ENCODE measurements at places on chromosomes 16 and 17. TPM values are rescaled to one million over a fixed set of nuclear protein-coding genes. Genes with fewer than 3 reads are reported as not detected.

The WNT3 gene
- 3.0 TPM for total RNA-seq

The MT1M gene
- 3.8 TPM for total RNA-seq

The TMEM220 gene
- 5.6 TPM for total RNA-seq

The BRIP1 gene
- total RNA-seq = 4.0 TPM

The TRPV3 gene
- 0.89 TPM for total RNA-seq

The UNK gene
- 11.5 TPM for total RNA-seq

The CFAP97D1 gene
- not detected for total RNA-seq

GRCh38 chr16:67936124-67936879 is at the start of gene PSMB10:
Gene PSMB10, minus strand, starts transcription at chr16:67936850. Its CDS starts 101 bp downstream, at chr16:67936749.
- peaks cover 3% of the 10 kb centered on the region for H3K36me3 ChIP-seq
- DNase-seq = peak; percentile 59
- peak within 1 kb of the TSS; percentile 92 for H3K4me3 ChIP-seq
- H3K27me3 ChIP-seq = no peaks in the 10 kb centered on the region
- H3K4me1 ChIP-seq = peaks cover 15% of the 10 kb centered on the region

GRCh38 chr16:23014592-23014991 is 134.7 kb downstream of the USP31 start:
- H3K27me3 ChIP-seq = no peaks in the 10 kb centered on the region
- no peaks in the 10 kb centered on the region for H3K36me3 ChIP-seq
- H3K27ac ChIP-seq = no peak overlapping the region
- H3K4me3 ChIP-seq = no peak overlapping the region
- DNase-seq = peak; percentile 5
- H3K4me1 ChIP-seq = no peaks in the 10 kb centered on the region

- H3K4me3 ChIP-seq = no peak overlapping the region
- peaks cover 7% of the 10 kb centered on the region for H3K4me1 ChIP-seq
- H3K36me3 ChIP-seq = no peaks in the 10 kb centered on the region
- DNase-seq = no peak
- no peak overlapping the region for H3K27ac ChIP-seq
- H3K27me3 ChIP-seq = no peaks in the 10 kb centered on the region
Observed at GRCh38 chr16:2043667-2044451, 3.8 kb downstream of the NTHL1 start.

GRCh38 chr16:24771132-24771778 is 41.8 kb downstream of the TNRC6A start:
- H3K36me3 ChIP-seq = peaks cover 19% of the 10 kb centered on the region
- H3K4me1 ChIP-seq = peaks cover 30% of the 10 kb centered on the region

GRCh38 chr16:2987833-2988232 is 7.6 kb upstream of the PKMYT1 start:
- no peaks in the 10 kb centered on the region for H3K4me1 ChIP-seq
- DNase-seq = no peak
- no peak overlapping the region for H3K27ac ChIP-seq
- no peak overlapping the region for H3K4me3 ChIP-seq
- no peaks in the 10 kb centered on the region for H3K36me3 ChIP-seq

GRCh38 chr16:67951485-67951884 is 7.6 kb upstream of the LCAT start:
- no peak for DNase-seq
- H3K27me3 ChIP-seq = no peaks in the 10 kb centered on the region
- H3K4me1 ChIP-seq = no peaks in the 10 kb centered on the region
- H3K36me3 ChIP-seq = peaks cover 31% of the 10 kb centered on the region
- no peak overlapping the region for H3K27ac ChIP-seq

GRCh38 chr17:48198950-48199541 is 91.5 kb downstream of the SNX11 start:
- DNase-seq = no peak
- H3K27ac ChIP-seq = no peak overlapping the region
- H3K4me3 ChIP-seq = no peak overlapping the region
- no peaks in the 10 kb centered on the region for H3K36me3 ChIP-seq

DNA sequence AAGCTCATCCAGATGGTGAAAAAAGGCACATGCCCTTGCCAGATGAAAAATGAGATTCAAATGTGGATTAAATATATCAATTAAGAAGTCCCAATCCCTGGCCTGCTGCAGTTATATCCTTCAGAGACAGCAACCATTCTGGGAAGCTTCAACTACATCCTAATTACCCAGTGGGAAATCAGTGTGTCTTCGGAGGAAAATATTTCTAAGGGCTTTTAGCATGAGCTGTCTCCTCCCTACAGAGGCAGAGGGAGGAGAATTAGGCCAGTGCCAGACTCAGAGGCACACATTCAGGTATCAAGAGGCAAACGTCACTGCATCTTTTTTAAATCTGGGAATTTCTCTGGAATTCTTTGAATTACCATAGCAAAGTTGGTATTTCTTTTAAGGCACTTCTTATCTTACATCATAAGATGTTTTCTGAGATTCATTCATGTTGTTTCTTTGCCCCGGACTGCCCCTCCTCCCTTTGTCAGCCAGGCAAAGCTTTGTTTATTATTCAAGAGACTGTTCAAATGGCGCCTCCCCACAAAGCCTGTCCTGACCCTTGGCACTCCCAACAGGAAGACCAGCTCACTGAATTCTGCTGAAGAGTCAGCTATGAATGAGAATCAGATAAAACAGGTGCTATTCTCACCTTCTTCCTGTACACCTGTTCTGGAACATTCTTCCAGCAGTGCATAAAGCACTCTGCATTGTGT is 38.3 kb upstream of the SMPD3 start:
- DNase-seq = no peak
- H3K36me3 ChIP-seq = no peaks in the 10 kb centered on the region
- peaks cover 3% of the 10 kb centered on the region for H3K4me1 ChIP-seq
- no peak overlapping the region for H3K4me3 ChIP-seq
- no peak overlapping the region for H3K27ac ChIP-seq

DNA sequence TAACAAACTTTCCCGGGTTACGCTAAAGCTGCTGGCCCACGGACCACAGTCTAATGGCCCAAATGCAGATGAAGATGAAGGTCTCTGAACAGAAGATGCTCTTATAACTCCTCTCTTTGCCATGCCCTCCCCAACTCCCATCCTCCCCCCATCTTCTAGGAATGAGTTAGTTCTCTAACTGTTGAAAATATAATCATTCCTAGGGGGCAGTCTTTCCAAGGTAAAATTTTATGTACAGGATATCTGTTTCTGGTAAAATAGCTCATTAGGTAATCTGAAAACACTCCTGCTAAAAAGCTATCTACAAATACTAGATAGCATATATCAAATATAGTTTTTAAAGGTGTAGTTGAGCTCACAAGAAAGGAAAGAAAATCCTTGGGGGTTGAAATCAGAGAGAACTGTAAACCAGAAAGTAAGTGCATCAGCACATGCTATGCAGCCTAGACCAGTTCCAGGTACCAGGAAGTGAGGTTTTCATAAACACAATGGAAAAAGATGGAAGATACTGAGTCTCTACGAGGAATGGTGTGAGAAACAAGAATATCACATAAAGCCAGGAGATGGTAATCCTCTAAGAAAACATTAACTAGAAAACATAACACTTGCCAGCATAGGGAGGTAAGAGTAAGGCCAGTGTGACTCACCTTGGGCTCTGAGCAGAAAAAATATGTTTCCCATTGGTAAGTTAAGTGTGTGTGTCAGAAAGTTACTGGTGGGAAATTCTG is 38.1 kb downstream of the CMC2 start:
- H3K27me3 ChIP-seq = no peaks in the 10 kb centered on the region
- no peaks in the 10 kb centered on the region for H3K36me3 ChIP-seq

GRCh38 chr17:56812901-56813388 is 20.8 kb downstream of the C17orf67 start:
- no peaks in the 10 kb centered on the region for H3K36me3 ChIP-seq
- H3K4me3 ChIP-seq = no peak overlapping the region
- H3K27ac ChIP-seq = no peak overlapping the region
- no peaks in the 10 kb centered on the region for H3K4me1 ChIP-seq

GRCh38 chr17:5871666-5872065 is 198.5 kb upstream of the WSCD1 start:
- DNase-seq = no peak
- no peak overlapping the region for H3K4me3 ChIP-seq
- H3K27ac ChIP-seq = no peak overlapping the region
- H3K27me3 ChIP-seq = no peaks in the 10 kb centered on the region

- H3K36me3 ChIP-seq = no peaks in the 10 kb centered on the region
- H3K27ac ChIP-seq = no peak overlapping the region
- no peaks in the 10 kb centered on the region for H3K4me1 ChIP-seq
- DNase-seq = no peak
Observed at GRCh38 chr17:49958723-49959122, 10.3 kb upstream of the DLX4 start.

DNA sequence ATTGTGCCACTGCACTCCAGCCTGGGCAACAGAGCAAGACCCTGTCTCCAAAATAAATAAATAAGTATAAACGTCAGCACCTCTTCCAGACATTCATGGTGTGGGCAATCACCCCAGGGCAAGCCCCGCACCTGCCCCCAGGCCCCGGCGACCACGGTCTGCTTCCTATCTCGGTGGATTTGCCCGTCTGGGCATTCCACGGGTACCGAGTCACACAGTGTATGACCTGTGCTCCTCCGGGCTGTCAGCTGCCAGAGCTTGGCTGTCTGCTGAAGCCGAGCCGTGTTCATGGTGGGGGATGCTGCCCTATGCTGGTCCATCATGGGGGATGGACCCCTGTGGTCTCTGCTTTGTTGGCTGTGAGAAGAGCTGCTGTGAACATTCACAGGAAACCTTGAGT is 15.4 kb downstream of the CYBC1 start:
- DNase-seq = peak; percentile 24
- H3K27ac ChIP-seq = no peak overlapping the region
- H3K4me3 ChIP-seq = no peak overlapping the region
- H3K36me3 ChIP-seq = no peaks in the 10 kb centered on the region
- no peaks in the 10 kb centered on the region for H3K4me1 ChIP-seq
- H3K27me3 ChIP-seq = no peaks in the 10 kb centered on the region

DNA sequence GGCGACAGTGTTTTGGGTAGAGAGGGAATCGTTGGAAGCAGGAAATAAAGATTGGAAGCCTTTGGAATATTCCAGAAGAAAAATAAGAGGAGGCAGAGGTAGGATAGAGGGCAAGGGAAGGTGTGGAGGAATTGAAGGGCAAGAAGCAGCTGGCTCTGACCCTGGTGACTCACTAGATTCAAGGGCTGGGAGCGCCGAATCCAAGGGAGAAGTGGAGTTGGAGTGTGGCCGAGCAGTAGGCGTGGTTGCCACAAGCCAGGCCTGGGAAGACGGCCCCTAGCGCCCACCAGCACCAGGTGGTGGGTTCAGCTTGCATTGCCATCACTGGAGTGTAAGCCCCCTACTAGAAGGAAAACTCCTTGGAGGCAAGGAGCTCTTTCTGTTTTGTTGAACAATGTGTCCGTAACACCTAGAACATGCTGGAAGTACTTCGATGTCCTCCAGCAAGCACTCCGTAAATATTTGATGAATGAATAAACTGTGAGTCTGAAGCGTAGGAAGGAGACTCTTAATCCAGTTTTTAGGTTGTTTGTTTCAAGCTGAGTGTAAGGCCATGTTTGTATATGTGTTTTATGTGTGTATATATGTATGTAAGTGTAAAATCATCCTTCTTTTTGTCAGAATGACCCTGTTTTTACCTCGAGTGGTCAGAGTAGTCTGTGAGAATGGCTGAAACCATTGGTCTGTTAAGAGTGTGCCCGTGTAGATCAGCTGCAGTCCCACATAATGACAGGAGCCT is 139.5 kb downstream of the CMIP start:
- no peak overlapping the region for H3K4me3 ChIP-seq
- H3K27me3 ChIP-seq = no peaks in the 10 kb centered on the region
- H3K27ac ChIP-seq = peak overlapping the region; percentile 27
- H3K4me1 ChIP-seq = peaks cover 18% of the 10 kb centered on the region
- H3K36me3 ChIP-seq = no peaks in the 10 kb centered on the region
- peak; percentile 92 for DNase-seq

GRCh38 chr17:39151943-39152818 is 744 bp upstream of the PLXDC1 start:
- H3K4me3 ChIP-seq = peak overlapping the region; percentile 99
- H3K27ac ChIP-seq = no peak overlapping the region
- no peak for DNase-seq
- H3K36me3 ChIP-seq = no peaks in the 10 kb centered on the region
- H3K4me1 ChIP-seq = no peaks in the 10 kb centered on the region

- H3K27me3 ChIP-seq = peaks cover 54% of the 10 kb centered on the region
- H3K4me1 ChIP-seq = peaks cover 8% of the 10 kb centered on the region
- peak; percentile 41 for DNase-seq
Observed at GRCh38 chr16:86227801-86228200, 282.5 kb upstream of the FOXF1 start.

DNA sequence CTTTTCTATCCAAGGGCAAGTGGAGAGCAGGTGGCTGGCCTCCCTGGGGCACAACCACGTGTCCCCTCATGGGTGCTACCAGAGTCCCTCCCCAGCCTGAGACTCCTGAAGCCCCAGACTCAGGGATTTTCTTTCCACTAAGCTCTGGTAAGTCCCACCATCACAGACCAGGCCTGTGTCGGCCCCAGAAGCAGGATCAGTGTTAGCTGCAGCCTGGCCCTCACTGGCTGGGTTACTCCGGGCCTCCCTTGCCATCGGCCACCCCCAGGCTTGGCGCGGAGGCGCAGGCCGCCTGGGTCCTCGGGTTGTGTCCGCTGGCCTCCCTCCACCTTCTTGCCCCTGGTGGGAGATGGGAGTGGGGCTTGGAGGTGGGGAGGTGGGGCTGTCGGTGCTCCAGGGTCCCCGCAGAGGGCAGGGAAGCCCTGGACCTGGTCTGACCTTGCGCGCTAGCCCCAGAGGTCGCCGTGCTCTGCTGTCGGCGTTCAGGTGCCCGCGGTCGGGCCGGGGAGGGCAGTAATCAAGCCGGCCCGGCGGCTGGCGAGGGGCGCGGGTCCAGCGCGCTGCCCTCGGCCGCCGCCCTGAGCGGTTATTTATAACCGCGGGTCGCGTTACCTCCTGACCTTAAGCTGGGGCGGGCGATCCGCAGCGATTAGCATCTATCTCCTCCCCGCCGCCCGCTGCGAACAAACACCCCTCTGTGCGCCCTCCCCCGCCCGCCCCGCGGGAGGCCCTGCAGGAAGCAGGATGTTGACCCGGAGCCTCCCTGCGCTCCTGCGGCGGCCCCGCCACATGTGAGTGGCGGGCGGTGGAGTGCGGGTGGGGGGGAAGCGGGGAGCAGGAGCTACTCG is 78.1 kb upstream of the TOB1 start:
- H3K36me3 ChIP-seq = no peaks in the 10 kb centered on the region
- H3K27ac ChIP-seq = no peak overlapping the region
- DNase-seq = peak; percentile 65

DNA sequence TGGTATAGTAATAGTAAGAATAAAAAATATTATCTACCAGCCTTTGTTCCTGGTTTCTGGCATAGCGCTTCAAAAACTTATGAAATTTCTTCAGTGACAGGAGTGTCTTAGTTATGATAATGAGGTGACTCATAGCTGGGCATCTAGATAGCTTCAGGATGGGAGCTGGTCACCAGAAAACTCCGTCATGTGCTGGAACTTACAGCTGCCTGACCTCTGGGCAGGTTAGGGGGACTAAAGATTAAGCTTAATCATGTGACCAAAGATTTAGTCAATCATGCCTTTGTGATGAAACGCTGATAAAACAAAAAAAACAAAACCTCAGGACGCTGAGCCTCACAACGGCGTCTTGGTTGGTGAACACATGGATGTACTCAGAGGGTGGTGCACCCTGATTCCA is 154.2 kb downstream of the MYO1D start:
- DNase-seq = no peak
- H3K4me1 ChIP-seq = no peaks in the 10 kb centered on the region
- H3K27me3 ChIP-seq = no peaks in the 10 kb centered on the region
- no peak overlapping the region for H3K27ac ChIP-seq
- H3K4me3 ChIP-seq = no peak overlapping the region

All from GM23248 (cell line).